ENCODE measurements at places on chromosomes 6 and 20.
A peak's percentile ranks its signal among the peaks of the same experiment; 100 is the strongest.

DNA sequence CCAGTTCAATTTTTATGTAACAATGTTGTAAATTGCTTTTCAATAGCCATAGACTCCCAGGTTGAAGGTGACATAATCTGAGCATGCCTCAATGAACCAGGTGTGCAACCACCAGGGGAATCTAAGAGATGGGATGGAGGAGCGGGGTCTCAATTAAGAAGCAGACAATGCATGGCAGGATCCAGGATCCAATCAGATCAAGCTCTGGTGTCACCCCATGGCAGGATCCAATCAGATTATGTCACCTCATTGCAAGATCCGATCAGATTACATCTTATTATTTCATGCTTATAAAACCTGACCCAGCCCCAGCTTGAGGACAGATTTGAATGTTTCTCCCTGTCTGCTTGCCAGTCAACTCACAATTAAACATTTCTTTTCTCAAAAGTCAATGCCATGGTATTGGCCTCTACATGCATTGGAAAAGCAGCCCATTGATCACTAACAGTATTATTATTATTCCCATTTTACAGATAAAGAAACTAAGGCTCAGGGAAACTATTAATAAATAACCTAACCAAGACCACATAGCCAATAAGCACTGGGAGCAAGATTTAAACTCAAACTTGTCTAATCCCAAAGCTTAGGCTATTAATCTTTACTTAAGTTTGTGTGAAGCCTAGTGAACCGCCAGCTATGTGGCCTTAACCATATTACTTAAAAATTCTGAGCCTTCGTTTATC is 14.3 kb upstream of the SIRT5 start:
- no peak for DNase-seq

DNA sequence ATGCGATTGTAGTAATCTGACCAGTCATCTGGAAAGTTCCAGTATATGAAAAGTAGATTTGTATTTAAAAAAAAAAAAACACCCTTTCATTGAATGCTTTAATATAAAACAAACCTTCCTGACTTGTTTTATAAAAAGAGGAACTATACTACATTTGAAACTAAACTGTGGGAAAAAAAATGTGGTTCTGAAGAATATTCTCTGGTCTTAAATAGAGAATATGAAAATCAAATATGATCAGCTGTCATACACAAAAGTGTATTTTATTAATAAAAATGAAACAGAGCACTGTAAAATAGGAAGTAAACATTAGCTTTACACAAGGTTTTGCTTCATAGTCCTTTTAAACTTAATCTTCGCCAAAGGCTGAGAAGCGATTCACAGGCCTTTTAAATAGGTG is 25.3 kb upstream of the CD83 start:
- no peak for DNase-seq

- DNase-seq: no peak
Observed at GRCh38 chr20:45503403-45503802, 12.0 kb downstream of the SPINT3 start.

- peak; percentile 34 for DNase-seq
Observed at GRCh38 chr20:38628580-38629470, 27.2 kb downstream of the ARHGAP40 start.

GRCh38 chr6:68139130-68139529 is 496.0 kb upstream of the ADGRB3 start:
- peak; percentile 52 for DNase-seq

DNA sequence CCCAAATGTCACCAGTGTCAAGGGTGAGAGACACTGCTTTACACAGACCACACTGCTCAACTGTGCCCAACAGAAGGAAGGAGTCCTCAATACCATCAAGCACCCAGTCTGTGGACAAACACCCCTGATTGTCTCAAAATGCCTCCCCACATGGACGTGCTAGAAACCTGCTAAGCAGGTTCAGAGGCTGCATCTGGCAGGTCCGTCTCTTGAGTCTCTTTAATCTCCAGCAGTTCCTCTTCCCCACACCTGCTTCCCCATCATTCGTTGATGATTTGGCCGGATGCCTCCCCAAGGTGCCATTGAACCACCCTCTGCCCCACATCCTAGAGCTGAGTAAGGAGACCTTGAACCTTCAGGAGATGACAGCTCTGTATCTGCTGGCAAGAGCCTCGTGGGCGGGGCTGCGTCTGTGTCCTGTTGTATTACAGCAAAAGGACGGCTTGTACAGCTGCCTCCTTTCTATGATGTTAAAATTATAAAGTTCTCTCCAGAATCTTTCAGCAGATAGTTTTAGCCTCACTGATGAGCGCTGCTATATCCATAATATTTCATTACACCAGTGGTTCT is 179.2 kb downstream of the PREX1 start:
- DNase-seq: no peak

DNA sequence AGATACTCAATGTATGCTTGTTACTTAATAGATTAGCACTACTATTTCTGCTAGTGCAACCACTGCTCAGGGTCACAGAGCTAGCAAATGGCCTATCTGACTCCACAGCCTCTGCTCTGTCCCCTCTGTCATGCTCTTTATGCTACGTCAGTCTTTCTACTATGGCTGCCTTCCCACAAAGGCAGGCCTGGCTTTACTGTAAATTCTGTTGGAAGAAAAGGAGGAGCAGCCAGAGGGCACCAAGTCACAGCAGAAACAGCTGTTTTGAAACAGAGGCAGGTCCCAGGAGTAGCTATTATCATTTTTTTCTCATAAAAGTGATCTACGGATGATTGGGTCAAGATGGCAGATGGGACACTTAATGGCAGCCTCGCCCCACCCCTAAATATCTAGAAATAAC is 10.0 kb upstream of the ELMO2 start:
- no peak for DNase-seq

GRCh38 chr20:19649041-19649440 is 109.0 kb upstream of the RIN2 start:
- DNase-seq: no peak

DNA sequence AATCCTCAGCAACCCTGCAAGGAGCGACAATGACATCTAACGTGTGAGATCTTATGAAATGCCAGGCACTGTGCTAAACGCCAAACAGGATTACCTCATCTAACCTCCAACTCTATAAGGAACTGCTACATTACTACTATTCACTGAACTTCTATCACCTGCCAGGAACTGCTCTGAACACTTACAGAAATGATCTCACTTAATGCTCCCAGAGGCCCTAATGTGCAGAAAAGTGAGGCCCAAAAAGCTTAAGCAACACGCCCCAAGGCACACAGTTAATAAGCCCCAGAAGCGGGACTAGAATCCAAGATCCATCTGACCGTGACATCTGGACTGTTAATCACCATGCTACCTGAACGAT is 28.5 kb downstream of the TRAM2 start:
- DNase-seq: no peak

DNA sequence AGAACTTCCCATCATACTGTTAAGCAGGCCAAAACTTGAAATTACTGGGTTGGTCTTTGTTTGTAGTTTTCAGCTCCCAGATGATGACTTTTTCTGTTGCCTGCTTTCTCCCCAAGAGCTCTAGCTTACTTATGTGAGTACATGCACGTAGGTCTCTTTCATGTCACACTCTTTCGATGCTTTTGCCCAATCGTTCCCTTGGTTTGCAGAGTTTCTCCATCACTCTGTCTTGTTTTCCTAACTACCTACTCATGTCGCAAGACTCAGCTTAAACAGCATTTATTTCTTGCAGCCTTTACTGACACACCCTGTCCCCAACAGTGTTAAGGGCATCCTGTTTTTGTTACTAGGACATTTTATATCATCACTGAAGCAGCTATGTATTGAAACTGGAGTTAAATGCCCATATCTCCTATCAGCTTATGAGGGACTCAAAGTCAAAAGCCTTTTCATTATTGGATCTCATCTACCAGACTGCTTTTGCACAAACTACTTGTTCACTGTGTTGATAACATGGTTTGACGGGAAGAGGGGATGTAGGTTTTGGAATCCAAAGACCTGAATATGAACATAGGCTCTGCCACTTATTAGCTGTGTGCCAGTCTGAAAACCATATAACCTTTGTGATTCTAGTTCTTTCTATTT is 2.9 kb downstream of the ARG1 start:
- DNase-seq: no peak

- peak; percentile 69 for DNase-seq
Observed at GRCh38 chr20:7984192-7984591, 35.4 kb downstream of the TMX4 start.

GRCh38 chr6:31403283-31404060 is at the start of gene MICA:
Gene MICA, plus strand, starts transcription at chr6:31403595. Its CDS starts 38 bp downstream, at chr6:31403633.
- DNase-seq: peak; percentile 95

- DNase-seq: no peak
Observed at GRCh38 chr6:104212977-104213668, 646.6 kb downstream of the HACE1 start.

DNA sequence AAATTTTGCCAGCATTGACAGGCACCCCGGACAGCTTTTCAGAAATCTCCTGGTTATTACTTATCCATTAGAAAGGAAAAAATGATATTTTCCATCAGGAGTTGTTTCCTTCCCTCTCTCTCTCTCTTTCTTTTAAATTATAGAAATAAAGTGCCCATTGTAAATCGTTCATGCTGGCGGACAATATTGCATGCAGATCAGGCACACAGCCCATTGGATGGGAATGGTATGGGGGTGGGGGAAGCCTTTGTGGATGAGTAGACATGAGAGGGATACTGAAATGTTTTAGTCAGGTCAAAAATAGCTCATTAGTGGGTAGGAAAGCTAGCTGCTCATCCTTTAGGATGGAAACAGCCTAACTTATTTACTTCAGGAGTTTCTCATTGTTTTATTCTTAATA is 764.9 kb upstream of the MMS22L start:
- DNase-seq: no peak

- DNase-seq: no peak
Observed at GRCh38 chr6:107246972-107247615, 131.8 kb upstream of the BEND3 start.

GRCh38 chr6:111916747-111917146 is 43.5 kb upstream of the FYN start:
- no peak for DNase-seq

GRCh38 chr20:32463642-32464400 is 105.7 kb downstream of the ASXL1 start:
- DNase-seq: peak; percentile 46

Measured in iPS-NIHi11 (cell line).